ENCODE measurements at places on chromosomes 13 and 19.

- DNase-seq = no peak
These were observed 27.6 kb downstream of the ZNF541 start for GRCh38 chr19:47545061-47545948.

DNA sequence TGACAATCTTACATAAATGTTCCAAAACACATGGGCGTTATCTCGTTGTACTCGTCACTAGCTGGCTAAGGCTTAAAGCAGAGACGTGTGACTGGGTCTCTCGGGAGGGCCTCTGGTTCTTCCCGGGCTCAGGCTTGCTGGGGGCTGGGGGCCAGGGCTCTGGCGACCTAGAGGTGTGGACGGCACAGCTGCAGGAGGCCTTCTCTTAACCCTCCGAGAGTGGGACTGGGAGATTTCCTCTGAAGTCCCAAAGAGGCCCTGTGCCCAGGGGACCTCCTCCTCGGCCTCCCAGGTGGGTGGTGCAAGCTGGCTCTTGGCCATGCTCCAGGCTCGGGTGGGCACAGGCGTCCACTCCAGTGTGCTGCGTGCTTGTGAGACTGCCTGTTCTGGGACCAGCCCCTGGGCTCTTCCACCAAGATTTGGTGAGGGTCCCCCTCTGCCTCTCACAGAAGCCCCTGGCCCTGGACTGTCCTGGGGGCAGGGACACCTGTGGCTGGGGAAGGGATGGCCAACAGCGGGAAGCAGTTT is 2.2 kb downstream of the CAPS start:
- DNase-seq = no peak

GRCh38 chr13:94033098-94033497 is 446.4 kb downstream of the DCT start:
- no peak for DNase-seq

DNA sequence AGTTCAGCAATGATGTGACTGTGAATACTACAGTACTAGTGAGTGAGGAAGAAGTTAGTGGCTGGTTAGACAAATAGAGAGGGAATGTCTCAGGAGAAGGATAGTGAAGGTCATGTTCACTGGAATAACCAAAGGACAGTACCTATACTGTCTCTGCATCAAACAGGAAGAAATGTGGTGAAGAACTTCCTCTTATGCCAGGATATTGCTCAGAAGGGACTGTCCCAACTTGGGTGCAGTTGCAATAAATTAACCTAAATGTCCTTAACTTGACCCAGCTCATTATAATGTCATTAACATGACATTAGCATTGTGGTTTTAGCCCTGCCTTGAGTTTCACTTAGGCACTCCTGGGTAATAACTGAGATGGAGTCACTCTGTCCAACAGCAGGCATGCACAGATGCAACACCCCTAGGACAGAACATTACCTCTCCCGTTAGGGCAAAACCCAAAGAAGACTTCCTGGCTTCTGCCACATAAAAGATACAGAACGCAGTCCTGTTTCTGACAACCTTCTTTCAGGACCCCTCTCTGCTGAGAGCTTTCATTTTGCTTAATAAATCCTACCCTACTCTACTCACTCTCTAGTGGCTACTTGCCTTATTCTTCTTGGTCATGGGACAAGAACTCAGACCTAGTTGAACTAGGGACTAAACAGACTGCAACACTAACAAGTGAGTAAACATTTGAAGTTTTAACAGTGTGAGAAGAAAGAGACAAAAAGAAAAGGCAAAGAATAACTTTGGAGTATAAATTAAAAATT is 1591.6 kb upstream of the MIR17HG start:
- no peak for DNase-seq

DNA sequence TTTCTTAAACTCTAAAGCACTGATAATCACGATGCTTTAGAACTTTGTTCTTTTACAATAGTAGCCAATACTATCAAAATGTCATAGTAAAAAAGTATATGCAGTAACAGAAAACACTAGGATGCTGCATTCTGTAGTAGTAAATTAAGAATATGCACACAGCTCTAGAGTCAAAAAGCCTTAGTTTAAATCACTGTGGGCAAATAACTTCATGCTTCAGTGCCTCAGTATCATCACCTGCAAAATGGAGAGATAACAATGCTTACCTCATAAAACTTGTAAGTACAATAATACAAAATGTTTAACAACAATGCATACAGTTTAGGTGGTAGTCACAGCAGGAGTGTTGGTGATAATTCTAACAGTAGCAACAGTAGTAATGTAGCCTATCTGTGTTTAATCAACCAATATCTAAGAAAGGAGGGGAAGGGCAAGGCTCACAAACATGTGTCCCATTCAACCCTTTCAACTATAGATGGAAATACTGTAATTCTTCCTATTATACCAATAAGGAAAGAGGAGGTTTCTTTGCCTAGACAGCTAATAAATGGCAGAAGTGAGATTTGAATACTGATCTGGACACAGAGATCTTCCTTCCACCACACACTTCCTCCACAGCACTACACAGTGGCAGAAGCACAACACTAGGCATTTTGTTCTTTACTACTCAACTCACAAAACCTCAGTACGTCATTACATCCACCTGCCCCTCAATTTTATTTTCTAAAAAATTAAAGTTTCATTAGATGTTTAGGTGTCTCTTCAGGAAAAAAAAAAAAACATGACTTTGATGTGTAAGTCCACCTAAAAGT is 4.6 kb downstream of the RBM26 start:
- DNase-seq = no peak

GRCh38 chr19:44499962-44500949 is at the start of gene ZNF180:
TSS of gene ZNF180 (minus strand) at chr19:44500522. CDS start at chr19:44497334, 3,188 bp downstream.
- DNase-seq = peak; percentile 76

DNA sequence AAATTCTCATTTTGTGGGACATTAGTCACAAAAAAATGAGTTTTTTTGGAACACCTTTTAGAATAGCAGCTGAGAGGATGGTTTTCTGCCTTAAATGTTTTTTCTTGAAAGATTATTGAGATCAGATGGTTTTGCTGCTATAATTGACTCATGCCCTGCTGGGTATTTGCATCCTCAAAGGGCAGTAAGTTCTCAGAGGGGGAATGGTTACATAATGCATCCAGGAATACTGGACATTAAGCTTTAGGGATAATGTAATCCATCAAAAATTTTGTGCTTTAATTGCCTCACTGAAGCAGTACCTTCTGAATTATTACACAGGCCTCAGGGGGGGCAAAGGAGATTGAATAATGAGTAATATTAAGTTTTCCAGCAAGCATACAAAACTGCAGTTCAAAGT is 866.3 kb upstream of the SPRY2 start:
- no peak for DNase-seq

GRCh38 chr19:48319647-48320541 is 5.5 kb upstream of the EMP3 start:
- DNase-seq = no peak

Data from AG04450 (cell line).